ENCODE measurements at places on chromosomes 16 and 17.

DNA sequence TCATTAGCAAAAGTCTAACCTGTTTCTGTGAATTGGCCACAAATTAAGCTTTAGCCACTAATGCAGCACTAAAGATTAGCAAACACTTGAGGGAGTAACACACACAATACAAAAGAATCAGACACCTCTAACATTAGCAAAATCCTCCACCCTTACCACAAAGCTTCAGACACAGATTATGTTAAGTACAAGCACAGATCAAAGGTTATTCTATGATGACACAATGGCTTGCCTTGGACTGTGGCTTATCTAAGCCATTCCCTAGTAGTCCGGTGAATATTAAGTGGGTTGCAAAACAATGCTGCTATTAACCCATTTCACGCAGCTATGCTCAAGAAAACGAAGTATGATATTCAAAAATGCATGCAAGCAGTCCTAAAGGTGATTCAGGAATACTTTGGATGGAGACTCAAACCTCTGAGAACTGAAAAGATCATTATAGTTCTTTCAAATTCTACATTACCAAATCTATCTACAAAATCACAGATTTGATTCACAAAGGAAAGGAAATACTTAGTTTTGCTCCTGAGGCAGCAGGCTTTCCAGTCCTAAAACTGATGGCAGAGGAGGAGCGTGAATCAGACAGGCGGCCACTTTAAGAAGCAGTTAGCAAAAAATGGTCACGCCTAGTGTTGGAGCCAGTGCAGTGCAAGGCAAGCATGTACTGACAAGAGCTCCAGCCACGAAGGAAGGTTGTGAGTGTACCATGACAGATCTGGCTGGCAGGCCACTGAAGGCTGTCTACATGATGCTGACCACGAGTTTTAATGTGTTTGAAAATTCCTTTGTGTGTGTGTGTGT, 67.2 kb downstream of the PARN start:
- no peak for DNase-seq

GRCh38 chr16:58831386-58831785, 97.3 kb upstream of the GOT2 start:
- DNase-seq: no peak

GRCh38 chr16:29696881-29697331, 17.9 kb downstream of the QPRT start:
- DNase-seq: no peak

GRCh38 chr16:35398180-35398579, 1938.8 kb downstream of the TP53TG3F start:
- DNase-seq: no peak

- DNase-seq: no peak
These were observed 486.1 kb upstream of the SALL1 start for GRCh38 chr16:51636920-51637769.

- DNase-seq: no peak
These were observed 487 bp downstream of the RANBP10 start for GRCh38 chr16:67805718-67806427.

DNA sequence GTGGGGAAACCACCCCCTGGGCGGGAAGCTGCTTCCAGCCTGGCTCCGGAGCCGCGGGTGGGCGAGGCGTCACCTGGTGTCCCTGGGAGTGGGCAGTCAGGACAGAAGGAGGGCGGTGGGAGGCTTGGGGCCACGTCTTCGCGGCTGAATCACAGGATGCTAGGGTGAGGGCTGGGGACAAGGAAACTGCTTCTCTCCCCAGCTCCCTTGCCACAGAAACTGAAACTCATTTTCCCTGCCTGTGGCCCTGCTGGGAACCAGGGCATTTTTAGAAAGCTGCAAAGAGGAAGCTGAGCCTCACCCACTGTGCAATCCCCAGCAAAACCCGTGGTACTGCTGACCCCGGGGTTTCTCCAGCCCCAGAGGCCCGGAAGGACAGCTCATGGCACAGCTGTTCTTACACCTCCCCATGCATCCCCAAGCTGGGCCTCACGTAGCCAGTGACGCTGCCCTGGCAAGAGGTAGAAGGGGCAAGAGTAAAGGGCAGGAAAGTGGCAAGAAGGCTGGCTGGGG, 8.2 kb downstream of the RHBDF2 start:
- no peak for DNase-seq

DNA sequence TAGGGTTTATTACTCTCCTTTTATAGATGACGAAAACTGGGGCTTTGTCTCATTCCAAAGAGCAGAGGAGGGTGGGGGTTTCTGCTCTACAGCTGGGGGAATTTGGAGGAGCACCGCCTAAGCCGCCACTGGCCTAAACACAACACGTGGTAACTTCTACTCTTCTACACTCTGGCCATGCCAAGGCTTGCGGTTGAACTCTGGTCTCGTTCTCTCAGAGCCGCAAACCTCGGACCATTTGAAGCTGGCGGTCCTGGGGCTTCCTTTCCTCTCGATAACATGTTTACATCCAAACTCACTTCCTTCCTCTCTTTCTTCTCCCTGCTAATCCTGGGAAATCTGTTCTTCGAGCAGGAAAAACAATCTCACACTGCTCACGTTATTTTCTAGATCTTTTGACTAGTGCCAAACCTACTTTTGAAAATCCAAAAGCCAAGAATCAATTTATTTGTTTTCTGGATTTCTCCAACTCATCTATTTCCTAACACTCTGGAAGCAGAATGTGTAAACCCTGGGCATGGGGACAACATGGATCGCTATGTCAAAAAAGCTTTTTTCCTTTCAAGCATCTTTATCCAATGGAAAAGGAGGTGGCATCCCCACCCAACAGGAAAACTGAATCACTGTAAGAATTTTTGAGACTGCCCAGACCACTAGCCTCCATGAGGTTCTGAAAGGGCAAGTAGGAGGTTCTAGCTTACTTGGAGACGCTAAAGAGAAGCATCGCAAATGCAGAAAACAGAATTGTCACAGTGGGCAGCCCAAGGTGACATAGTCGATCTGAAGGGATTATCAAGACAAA, 13.6 kb upstream of the EEF2K start:
- no peak for DNase-seq

- DNase-seq: peak; percentile 68
These were observed 151.8 kb downstream of the PITPNC1 start for GRCh38 chr17:67528751-67529436.

DNA sequence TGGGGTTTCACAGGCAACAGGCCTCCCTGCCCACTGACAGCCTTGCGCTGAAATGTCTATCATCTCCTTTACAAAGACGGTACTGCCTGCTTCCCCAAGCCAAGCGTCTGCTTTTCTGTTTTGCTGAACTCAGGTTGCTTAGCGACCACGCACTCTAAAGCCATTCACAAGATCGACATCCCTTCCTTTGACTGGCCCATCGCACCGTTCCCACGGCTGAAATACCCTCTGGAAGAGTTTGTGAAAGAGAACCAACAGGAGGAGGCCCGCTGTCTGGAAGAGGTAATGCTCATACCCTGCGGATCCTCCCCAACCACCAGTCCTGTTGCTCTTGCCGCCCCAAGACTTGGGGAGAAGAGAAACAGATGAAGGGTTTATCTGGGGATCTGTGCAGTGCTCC, 28.7 kb downstream of the TMEM186 start:
- DNase-seq: no peak

- no peak for DNase-seq
These were observed 5.8 kb upstream of the ZNF23 start for GRCh38 chr16:71467810-71468209.

- no peak for DNase-seq
These were observed 23.6 kb downstream of the RAB11FIP4 start for GRCh38 chr17:31415004-31415454.

DNA sequence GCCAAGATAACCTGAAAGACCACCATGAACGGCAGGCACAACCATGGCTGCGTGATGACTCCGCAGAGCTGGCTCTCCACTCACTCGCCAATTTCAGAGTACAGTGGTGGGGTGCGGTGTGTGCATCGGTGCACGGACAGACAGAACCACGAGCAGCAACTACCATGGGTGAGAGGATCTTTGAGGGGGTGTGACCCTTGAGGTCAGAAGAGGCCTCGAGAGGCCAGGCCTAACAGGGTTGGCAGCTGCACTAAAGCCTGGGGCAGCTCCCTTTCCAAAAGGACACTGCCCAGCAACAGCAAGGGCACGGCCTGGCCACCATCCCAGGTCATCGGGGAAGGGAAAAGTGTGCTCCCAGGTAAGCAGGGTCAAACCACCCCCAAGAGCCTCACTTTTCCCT, 1.9 kb upstream of the ECI1 start:
- DNase-seq: no peak

DNA sequence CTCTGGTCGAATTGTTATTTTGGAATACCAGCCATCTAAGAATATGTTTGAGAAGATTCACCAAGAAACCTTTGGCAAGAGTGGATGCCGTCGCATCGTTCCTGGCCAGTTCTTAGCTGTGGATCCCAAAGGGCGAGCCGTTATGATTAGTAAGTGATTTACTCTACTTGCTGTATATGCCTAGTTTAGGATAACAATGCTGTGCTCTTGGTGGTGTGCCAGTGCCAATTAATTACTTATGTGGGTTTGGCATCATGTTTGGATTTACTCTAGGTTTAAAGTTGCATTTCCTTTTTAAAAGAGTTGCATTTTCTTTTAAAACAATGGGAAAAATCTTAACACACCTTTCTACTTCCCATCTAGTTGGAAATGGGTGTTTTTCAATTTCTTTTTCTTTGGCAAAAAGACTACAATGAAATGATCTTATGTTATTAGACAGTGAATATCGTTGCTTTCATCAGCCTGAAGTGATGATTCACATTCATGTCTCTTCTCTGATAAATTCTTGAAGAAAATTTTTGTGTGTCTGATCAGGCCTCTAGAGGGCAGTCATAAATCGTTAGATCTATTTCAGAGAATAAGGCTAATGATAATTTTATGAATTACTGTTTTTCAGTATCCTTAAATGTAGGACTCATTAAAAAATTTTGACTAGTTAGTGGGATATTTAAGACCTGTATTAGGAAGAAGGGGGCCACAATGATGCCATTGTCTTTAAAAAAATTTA, 5.6 kb downstream of the SF3B3 start:
- DNase-seq: no peak

DNA sequence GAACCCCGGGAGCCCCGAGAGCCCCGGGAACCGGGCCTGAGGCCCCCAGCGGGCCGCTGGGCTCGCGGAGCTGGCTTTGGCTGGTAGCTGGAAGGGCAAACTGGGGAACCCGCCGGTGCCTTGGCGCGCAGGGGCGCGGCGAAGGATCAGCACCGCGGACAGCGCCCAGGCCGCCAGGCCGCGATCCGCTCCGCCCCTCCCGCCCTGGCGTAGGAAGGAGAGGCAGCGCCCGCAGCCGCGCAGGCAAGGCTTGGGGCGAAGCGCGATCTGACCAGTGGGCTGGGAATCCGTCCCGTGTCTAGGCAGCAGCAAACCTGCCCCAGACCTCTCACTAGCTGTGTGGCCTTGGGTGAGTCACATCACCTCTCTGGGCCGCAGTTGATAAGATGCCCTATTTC, 331 bp upstream of the CCDC92B start:
- DNase-seq: no peak

GRCh38 chr16:66878067-66878466, 2.2 kb upstream of the PDP2 start:
- DNase-seq: no peak

DNA sequence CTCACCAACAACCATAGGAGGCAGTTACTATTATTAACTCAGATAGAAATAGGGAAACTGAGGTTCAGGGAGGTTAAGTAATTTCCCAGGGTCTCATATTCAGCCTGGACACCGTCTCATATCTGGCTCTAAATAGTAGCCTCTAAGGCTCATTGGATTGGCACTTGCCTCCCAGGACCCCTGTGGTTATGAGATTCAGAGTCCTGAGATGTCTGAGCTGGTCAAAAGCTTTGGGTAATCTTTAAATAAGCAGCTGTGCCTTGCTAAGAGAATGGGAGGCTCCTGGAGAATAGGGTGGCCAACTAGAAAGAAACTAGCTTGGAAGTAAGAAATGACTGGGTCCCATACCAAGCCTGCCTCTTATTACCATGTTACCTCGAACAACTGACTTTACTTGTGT, 50.3 kb upstream of the CRHR1 start:
- DNase-seq: no peak

GRCh38 chr16:1407753-1408152, 6.8 kb downstream of the UNKL start:
- DNase-seq: no peak

DNA sequence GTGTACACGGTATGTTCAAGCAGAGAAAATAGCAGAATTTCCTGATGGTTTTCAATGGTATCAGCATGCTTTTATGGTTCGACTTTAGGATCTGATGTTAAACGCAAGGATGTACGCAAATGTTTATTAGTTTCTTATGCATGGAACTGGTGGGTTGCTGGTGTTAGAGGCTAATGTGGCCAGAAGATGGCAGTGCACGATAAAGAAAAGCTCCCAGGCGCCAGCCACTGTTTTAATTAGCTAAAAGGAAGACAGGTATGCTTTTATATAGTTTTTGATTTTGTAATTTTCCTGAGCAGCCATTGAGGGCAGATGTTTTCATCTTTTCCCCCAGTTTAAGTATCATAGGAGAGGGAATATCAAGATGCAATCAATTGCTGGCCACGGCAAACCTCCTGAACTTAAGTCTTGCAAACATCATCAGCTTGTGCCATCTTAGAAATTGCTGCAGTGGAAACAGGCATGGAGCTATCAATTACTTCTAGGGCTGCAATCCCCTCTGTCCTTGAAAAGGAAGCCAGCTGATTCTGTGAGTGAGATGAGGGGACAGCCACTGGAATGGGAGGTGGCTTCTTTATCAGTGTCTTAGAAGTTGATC, 648.5 kb upstream of the RBFOX1 start:
- no peak for DNase-seq

- no peak for DNase-seq
These were observed 211.7 kb downstream of the XYLT1 start for GRCh38 chr16:17258848-17259713.

GRCh38 chr16:60905811-60906210, 1130.4 kb downstream of the CDH8 start:
- DNase-seq: no peak

DNA sequence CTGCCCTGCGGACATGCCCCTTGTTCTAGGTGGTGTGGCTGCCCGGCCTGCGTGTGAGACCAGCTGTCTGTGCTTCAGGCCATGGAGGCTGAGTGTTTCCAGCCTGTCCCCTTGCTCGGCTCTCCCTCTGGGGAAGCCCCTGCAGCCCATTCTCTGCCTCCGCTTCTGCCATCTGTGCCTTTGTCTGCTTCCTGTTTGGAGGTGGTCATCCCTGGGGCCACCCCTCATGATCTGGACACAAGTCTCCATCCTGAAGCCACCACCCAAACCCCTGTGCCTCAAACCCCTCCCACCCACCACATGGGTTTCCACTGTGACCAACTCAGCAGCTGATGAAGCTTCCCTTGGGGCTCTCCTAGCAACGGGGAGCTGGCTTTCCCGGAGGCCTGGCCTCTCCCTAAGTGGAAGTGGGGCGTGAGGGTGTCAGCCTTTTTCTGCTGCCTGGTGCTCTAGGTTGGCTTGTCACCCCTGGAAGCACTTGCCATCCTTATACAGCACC, 184.9 kb downstream of the SEC14L1 start:
- no peak for DNase-seq

DNA sequence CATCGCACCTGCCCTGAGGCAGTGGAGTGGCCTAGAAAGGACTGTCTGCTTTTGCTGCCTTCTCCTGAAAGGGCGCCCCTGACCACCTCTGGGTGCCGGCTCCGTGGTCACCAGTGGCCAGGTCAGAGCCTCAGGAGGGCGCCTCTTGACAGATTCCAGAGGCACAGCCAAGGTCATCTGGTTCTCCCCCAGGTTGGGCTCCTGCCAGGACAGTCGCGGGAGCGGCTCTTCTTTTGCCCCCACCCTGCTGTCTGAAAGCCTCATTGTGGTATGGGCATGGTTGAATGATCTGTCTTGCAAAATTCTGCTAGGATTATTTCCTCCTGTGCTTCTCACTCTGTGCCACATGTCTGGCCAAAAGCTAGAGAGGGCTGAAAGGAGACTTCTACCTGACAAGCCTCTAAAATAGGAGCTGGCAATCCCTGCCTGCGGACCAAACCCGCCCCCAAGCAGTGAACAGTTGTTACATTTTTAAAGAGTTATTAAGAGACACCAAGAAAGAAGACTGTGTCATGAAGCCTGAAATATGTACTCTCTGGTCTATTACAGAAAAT, 82.8 kb downstream of the SNX29 start:
- DNase-seq: no peak
